ENCODE measurements at places on chromosomes 2 and 18. TPM values are rescaled to one million over a fixed set of nuclear protein-coding genes. Genes with fewer than 3 reads are reported as not detected.

The HOXD12 gene
- total RNA-seq = not detected

The WDR35 gene
- total RNA-seq = 7.3 TPM

The DLX2 gene
- total RNA-seq = 2.8 TPM

The LCT gene
- total RNA-seq = 0.25 TPM

The IMPA2 gene
- 11.1 TPM for total RNA-seq

The ITGB1BP1 gene
- total RNA-seq = 52.2 TPM

The RGPD6 gene
- 27.9 TPM for total RNA-seq

The MARCO gene
- total RNA-seq = not detected

The LYG1 gene
- not detected for total RNA-seq

The CFAP53 gene
- 0.11 TPM for total RNA-seq

The ELOA2 gene
- not detected for total RNA-seq

- H3K4me1 ChIP-seq = no peaks in the 10 kb centered on the region
- DNase-seq = peak; percentile 46
- no peaks in the 10 kb centered on the region for H3K27me3 ChIP-seq
- no peak overlapping the region for H3K27ac ChIP-seq
- H3K36me3 ChIP-seq = no peaks in the 10 kb centered on the region
These were observed 1262.9 kb downstream of the SUCLG1 start for GRCh38 chr2:83196225-83196624.

DNA sequence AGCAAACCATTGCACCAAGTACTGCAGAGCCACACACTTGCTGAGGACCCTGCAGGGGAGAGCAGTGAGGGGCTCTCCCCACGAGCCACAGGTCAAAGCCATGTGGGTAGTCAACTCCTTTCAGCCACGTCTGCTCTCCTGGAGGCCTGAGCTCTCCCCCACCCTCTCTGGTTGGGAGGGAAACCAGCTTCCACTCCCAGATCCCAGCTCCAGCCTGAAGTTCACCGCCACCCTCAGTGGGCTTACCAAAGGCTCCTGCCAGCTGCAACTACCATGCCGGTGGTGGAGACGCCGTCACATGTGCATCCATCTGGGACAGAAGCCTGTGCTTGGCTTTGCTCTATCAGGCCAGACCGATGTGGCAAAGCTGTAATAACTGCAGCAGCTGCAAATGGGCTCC lies 521.5 kb upstream of the RAB6C start:
- H3K36me3 ChIP-seq = no peaks in the 10 kb centered on the region
- H3K4me1 ChIP-seq = no peaks in the 10 kb centered on the region
- no peak overlapping the region for H3K27ac ChIP-seq

DNA sequence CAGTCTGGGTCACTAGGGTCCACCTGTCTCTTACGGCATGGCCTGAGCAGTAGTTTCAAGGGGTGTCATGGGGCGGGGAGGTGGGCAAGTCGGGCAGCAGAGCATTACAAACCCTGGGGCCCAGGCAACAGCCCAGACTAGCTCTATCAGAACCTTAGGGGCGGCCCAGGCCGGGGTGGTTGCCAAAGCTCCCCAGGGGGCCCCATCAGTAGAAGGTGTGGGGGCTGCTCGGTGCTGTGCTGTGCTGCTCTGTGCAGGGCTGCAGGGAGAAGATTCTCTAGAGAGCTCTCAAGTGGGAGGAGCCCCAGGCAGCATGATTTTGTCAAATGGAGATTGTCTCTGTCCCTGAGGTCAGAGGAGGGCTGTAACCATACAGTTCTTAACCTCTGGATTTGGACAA lies 36.4 kb upstream of the SLC14A1 start:
- peak; percentile 9 for DNase-seq
- H3K4me1 ChIP-seq = peaks cover 26% of the 10 kb centered on the region
- no peak overlapping the region for H3K27ac ChIP-seq
- H3K27me3 ChIP-seq = no peaks in the 10 kb centered on the region

DNA sequence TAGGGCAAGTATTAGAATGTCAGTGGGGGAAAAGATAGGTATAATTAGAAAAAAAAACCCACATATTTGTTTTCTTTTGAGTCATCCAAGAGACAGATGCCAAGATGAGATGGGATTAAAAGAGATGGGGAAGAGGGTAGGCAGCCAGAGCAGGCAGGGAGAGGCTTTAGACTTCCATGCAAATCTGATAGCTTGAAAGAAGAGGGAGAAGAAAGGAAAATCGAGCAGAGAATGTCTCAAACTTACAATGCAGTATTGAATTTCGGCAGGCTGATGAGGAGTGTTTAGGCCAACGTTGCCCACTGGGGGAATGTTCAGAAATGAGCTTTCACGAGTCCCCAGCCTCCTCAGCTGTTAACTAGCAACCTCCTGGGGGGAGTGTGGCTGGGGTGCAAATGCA lies 91.3 kb downstream of the SPATS2L start:
- peaks cover 34% of the 10 kb centered on the region for H3K4me1 ChIP-seq
- H3K36me3 ChIP-seq = 0 out of 2 replicates have a peak, but pooled peaks cover 3% of the 10 kb centered on the region
- H3K27ac ChIP-seq = peak overlapping the region; percentile 53
- no peaks in the 10 kb centered on the region for H3K27me3 ChIP-seq

GRCh38 chr18:54052732-54053429 lies 171.6 kb downstream of the MBD2 start:
- H3K4me3 ChIP-seq = no peak overlapping the region
- no peaks in the 10 kb centered on the region for H3K4me1 ChIP-seq
- no peaks in the 10 kb centered on the region for H3K36me3 ChIP-seq
- H3K27ac ChIP-seq = no peak overlapping the region
- H3K27me3 ChIP-seq = no peaks in the 10 kb centered on the region

- no peak overlapping the region for H3K4me3 ChIP-seq
- peak; percentile 98 for DNase-seq
- no peaks in the 10 kb centered on the region for H3K27me3 ChIP-seq
- peaks cover 34% of the 10 kb centered on the region for H3K4me1 ChIP-seq
- H3K36me3 ChIP-seq = no peaks in the 10 kb centered on the region
These were observed 86.9 kb downstream of the RDH14 start for GRCh38 chr2:18473241-18474181.

- H3K27me3 ChIP-seq = no peaks in the 10 kb centered on the region
- peaks cover 13% of the 10 kb centered on the region for H3K4me1 ChIP-seq
- DNase-seq = no peak
- no peaks in the 10 kb centered on the region for H3K36me3 ChIP-seq
These were observed 144.9 kb upstream of the NCKAP5 start for GRCh38 chr2:133713049-133713580.

DNA sequence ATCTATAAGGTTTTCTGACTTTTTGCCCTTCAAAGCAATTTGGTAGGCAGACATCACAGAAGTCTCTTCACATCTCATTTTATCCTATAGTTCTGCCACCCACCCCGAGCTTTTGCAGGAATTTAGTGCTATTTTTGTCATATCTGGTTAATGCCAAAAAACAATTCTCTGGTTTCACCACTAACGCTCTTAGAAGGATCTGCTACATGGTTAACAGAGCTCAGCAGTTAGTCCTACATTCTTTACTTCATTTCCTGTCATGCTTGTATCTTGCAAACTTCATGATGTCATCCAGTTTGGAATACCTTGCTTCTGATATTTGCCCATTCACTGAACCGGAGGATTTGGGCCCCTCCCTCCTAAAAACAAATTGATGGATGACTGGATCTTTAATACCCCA lies 116.8 kb upstream of the SERPINE2 start:
- peaks cover 8% of the 10 kb centered on the region for H3K4me1 ChIP-seq
- peak; percentile 32 for DNase-seq
- no peak overlapping the region for H3K27ac ChIP-seq
- no peaks in the 10 kb centered on the region for H3K36me3 ChIP-seq
- no peak overlapping the region for H3K4me3 ChIP-seq
- H3K27me3 ChIP-seq = no peaks in the 10 kb centered on the region

DNA sequence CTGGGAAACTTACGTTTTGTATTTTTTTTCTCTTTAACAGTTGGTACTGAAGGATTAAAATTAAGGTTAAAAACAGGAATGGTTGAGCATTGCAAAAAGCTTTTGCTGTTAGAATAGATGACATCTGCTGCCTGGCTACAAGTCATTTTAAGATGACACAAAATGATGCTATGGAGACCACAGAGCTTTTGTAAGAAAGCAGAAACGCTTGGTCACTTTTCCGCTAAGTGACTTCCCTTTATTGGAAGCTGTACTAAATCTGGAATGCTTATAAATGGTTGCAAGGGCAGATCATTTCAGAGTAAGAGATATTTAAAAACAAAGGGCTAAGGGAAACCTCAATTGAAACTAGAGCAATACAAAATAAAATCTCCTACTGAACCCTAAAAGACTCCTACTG lies 544.0 kb downstream of the STK39 start:
- no peaks in the 10 kb centered on the region for H3K27me3 ChIP-seq
- no peak overlapping the region for H3K4me3 ChIP-seq
- H3K4me1 ChIP-seq = no peaks in the 10 kb centered on the region
- no peak overlapping the region for H3K27ac ChIP-seq
- no peak for DNase-seq

DNA sequence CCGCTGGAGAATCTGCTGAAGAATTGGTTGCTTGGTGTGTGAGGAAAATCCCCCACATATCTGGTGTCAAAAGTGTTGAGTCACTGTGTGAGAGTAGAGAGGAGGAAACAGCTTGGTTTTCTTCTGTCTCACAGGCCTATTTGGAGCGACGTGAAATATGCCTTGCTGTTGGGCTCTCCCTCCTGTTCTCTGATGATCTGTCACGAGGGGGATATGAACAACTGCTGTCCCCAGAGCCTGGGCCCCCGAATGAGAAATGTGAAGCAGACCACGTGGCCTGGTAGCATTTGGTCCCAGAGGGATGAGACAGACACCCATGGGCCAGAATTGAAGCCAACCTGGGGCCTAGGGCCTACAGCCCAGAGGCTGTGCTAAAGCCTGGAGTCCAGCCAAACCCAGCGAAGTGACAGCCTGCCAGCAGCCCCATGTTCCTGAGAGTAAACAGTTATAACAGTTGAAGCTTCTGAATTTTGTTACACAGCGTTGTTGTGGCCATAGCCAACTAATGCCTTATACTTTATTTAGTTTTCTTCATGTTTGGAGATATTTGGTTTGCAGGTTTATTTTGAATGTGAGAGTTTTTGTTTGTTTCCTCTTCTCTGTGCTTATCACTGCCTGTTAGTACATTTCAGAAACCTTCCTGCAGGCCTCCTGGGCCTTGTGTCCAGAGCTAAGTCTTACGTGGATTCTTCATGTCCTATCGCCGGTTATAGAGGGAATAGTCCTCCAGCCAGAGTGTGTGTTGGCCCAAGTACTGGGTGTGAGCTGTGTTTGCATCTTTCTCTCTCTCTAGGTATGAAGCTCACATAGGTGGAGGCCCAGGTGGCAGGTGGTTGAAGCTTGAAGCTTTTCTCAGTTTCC lies 18.7 kb upstream of the COLEC12 start:
- H3K4me3 ChIP-seq = no peak overlapping the region
- peaks cover 12% of the 10 kb centered on the region for H3K4me1 ChIP-seq
- H3K27ac ChIP-seq = no peak overlapping the region
- DNase-seq = peak; percentile 45
- H3K27me3 ChIP-seq = no peaks in the 10 kb centered on the region
- H3K36me3 ChIP-seq = no peaks in the 10 kb centered on the region

- no peak overlapping the region for H3K4me3 ChIP-seq
- H3K4me1 ChIP-seq = no peaks in the 10 kb centered on the region
- H3K27ac ChIP-seq = no peak overlapping the region
These were observed 45.1 kb downstream of the NTSR2 start for GRCh38 chr2:11624893-11625292.

DNA sequence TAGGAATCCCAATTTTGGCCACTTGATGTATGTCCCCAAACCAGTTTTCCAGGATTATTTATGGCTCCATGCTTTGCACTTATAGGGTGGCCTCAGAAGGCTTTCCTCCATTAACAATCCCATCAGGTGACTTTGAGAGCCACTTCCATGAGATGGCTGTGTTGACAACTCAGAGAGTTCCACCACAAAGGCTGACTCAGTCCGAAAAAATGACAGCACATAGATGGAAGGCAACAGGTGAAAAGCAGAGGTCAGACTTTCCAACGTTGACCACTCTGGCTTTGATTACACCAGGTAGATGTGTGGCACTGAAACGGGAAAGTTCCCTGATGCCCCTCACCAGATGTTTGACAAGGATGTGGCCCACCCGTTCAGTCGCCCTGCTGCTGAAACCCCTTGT lies 431.4 kb upstream of the TNP1 start:
- H3K4me1 ChIP-seq = peaks cover 29% of the 10 kb centered on the region
- DNase-seq = no peak
- H3K27ac ChIP-seq = no peak overlapping the region

GRCh38 chr2:224786848-224787247 lies 70.7 kb upstream of the CCDC195 start:
- H3K4me3 ChIP-seq = no peak overlapping the region
- H3K27ac ChIP-seq = no peak overlapping the region
- DNase-seq = no peak
- H3K4me1 ChIP-seq = peaks cover 8% of the 10 kb centered on the region
- peaks cover 52% of the 10 kb centered on the region for H3K36me3 ChIP-seq

DNA sequence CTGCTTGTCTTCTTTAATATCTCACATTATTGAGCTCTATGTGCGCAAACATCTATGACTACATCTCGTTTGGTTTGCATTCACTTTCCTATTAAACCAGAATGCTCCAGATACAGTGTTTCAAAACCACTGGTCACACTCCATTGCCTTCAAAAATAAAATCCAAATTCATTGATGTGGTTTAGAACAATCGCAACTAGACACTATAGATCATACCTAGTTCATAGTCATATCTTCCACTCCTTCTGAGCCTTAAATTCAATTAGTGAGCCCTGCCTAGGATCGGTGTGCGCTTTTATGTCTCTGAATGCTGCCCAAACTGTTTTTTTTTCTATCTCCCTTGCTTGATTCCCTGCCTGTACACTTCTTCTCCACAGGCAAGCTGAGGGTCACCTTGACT lies 238.5 kb upstream of the RGPD4 start:
- H3K27me3 ChIP-seq = no peaks in the 10 kb centered on the region
- H3K4me1 ChIP-seq = peaks cover 61% of the 10 kb centered on the region
- DNase-seq = no peak
- no peak overlapping the region for H3K4me3 ChIP-seq
- no peak overlapping the region for H3K27ac ChIP-seq

- H3K4me1 ChIP-seq = peaks cover 12% of the 10 kb centered on the region
- peak; percentile 65 for DNase-seq
- no peaks in the 10 kb centered on the region for H3K27me3 ChIP-seq
These were observed 23.6 kb downstream of the ALPK2 start for GRCh38 chr18:58605027-58606020.

DNA sequence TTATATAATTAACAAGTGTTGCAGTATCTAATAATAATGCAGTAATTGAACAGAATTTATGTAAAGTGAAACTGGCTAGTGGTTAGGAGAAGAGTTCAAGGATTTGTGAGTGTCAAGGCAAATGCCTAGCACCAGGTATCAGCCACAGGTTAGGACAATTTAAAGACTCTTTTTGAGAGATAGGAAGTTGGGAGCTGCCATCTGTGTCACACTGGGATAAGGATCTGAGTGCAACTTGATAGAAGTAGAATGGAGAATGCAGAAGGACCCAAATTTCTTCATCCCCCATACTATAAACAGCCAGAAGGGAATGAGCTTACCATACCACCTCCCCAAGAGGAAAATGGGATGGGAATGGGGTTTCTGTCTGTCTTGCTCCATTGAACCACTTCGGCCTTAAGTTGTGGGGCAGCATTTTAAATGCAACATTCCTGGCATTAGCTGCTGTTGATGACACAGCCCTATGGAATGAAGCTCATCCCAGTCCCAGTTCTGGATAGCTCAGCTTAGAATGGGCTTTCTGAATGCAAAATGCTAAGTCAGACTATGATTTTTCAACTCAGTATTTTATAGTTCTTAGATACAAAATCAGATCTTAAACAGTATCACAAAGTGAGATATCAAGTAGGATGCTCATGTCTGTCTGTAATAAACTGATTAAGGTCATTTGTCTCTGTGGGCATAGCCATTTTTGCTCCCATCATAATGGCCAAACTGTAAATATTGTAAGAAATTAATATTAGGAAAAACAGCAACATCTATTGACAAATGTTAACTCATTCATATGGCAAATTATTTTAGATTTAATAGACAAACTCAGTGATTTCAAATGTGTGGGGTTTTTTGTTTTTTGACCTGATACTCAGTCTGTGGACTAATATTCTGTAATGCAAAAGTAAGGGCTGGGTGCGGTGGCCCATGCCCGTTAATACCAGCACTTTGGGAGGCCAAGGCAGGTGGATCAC lies 44.0 kb downstream of the GPR155 start:
- H3K27ac ChIP-seq = no peak overlapping the region
- no peaks in the 10 kb centered on the region for H3K27me3 ChIP-seq
- H3K36me3 ChIP-seq = no peaks in the 10 kb centered on the region
- peak; percentile 83 for DNase-seq
